Thoracic aorta (tissue), 2 donors: ENCODE measurements at places on chromosomes 12 and 14. TPM values are rescaled to one million over a fixed set of nuclear protein-coding genes. Genes with fewer than 3 reads are reported as not detected.

B4GALNT1 gene
- total RNA-seq = 11.0 TPM

GZMB gene
- 0.78 TPM for total RNA-seq

C3AR1 gene
- 21.2 TPM for total RNA-seq

PIANP gene
- 4.2 TPM for total RNA-seq

PXN gene
- total RNA-seq = 105 TPM

SUOX gene
- 20.6 TPM for total RNA-seq

MMP17 gene
- total RNA-seq = 12.1 TPM

ACRBP gene
- 9.1 TPM for total RNA-seq

ARHGEF40 gene
- 61.7 TPM for total RNA-seq

AMHR2 gene
- not detected for total RNA-seq

PPP2R5E gene
- total RNA-seq = 25.5 TPM

SLC25A47 gene
- total RNA-seq = not detected

DNA sequence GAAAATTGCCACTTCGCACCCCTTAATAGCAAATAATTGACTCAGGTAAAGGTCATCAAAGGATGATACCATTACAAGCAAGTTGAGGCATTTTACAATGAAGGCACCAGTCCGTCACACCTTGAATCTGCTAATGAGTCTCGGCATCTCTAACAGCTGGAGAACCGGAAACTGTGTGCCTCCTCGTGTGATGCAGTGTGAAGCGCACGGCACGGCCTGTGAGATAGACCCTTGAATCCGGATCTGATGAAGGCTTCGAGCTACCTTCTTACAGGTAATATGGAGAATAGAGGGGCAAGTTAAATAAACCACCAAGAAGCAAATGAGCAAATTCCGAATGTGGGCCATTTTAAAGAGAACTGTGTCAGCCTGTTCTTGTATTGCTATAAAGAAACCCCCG, 19.8 kb upstream of the TUBA1A start:
- H3K4me3 ChIP-seq = no peak overlapping the region
- no peak for DNase-seq
- H3K27ac ChIP-seq = no peak overlapping the region
- no peaks in the 10 kb centered on the region for H3K27me3 ChIP-seq
- H3K4me1 ChIP-seq = no peaks in the 10 kb centered on the region

DNA sequence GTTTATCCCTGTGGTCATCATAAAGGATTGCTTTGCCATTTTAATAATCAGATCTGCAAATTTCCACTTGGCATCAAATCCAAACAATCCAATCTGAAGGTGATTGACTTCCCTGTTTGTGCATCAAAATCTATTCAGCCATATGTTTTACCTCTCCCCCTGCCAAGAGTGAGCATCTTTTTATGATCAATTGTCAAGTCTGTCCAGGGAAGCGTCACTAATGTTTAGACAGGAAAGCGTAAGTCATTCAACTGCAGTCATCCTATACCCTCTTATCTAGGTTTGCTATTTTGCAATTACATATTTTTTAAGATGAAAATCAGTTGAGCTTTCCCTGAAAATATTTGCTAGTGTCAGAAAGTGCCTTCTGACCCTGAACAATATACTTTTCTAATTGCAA, 1224.1 kb upstream of the SEL1L start:
- H3K36me3 ChIP-seq = no peaks in the 10 kb centered on the region
- H3K4me1 ChIP-seq = no peaks in the 10 kb centered on the region
- H3K27ac ChIP-seq = no peak overlapping the region
- no peak overlapping the region for H3K4me3 ChIP-seq

- H3K36me3 ChIP-seq = no peaks in the 10 kb centered on the region
- H3K27me3 ChIP-seq = no peaks in the 10 kb centered on the region
- peaks cover 16% of the 10 kb centered on the region for H3K4me1 ChIP-seq
- no peak overlapping the region for H3K27ac ChIP-seq
Measured at GRCh38 chr12:58309806-58310205, 368.4 kb downstream of the ATP23 start.

- H3K36me3 ChIP-seq = no peaks in the 10 kb centered on the region
- DNase-seq = no peak
- no peaks in the 10 kb centered on the region for H3K4me1 ChIP-seq
- no peaks in the 10 kb centered on the region for H3K27me3 ChIP-seq
- no peak overlapping the region for H3K4me3 ChIP-seq
- H3K27ac ChIP-seq = no peak overlapping the region
Measured at GRCh38 chr12:84856156-84856900, 56.3 kb downstream of the SLC6A15 start.

GRCh38 chr12:115710104-115710564, 567.4 kb downstream of the MED13L start:
- H3K27me3 ChIP-seq = no peaks in the 10 kb centered on the region
- H3K27ac ChIP-seq = peak overlapping the region; percentile 34
- no peaks in the 10 kb centered on the region for H3K36me3 ChIP-seq

- no peak overlapping the region for H3K27ac ChIP-seq
- H3K4me1 ChIP-seq = no peaks in the 10 kb centered on the region
- no peak overlapping the region for H3K4me3 ChIP-seq
- no peaks in the 10 kb centered on the region for H3K36me3 ChIP-seq
Measured at GRCh38 chr12:48875944-48876515, 10.4 kb upstream of the RND1 start.

DNA sequence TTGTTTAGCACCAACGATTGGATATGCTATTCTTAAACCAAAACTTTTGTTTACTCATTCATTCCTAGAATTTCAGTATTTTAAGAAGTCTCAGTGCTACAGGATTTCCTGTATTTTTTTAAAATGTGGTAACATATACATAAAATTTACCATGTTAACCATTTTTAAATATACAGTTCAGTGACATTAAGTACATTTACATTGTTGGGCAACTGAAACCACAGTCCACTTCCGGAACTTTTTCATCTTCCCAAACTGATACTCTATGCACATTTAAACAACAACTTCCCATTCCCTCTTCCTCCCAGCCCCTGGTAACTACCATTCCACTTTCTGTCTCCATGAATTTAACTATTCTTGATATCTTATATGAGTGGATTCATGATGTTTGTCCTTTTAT, 30.3 kb downstream of the PDE3A start:
- no peak for DNase-seq
- peaks cover 18% of the 10 kb centered on the region for H3K4me1 ChIP-seq
- no peaks in the 10 kb centered on the region for H3K27me3 ChIP-seq
- no peak overlapping the region for H3K4me3 ChIP-seq
- no peak overlapping the region for H3K27ac ChIP-seq
- H3K36me3 ChIP-seq = no peaks in the 10 kb centered on the region

GRCh38 chr12:67482751-67483661, 165.5 kb upstream of the DYRK2 start:
- H3K4me1 ChIP-seq = no peaks in the 10 kb centered on the region
- H3K4me3 ChIP-seq = no peak overlapping the region
- no peak overlapping the region for H3K27ac ChIP-seq

- H3K36me3 ChIP-seq = peaks cover 13% of the 10 kb centered on the region
- H3K4me1 ChIP-seq = peaks cover 15% of the 10 kb centered on the region
- H3K27me3 ChIP-seq = no peaks in the 10 kb centered on the region
- H3K4me3 ChIP-seq = peak overlapping the region; percentile 66
- H3K27ac ChIP-seq = no peak overlapping the region
- DNase-seq = no peak
Measured at GRCh38 chr12:57620936-57621496, 9.8 kb downstream of the ARHGEF25 start.

DNA sequence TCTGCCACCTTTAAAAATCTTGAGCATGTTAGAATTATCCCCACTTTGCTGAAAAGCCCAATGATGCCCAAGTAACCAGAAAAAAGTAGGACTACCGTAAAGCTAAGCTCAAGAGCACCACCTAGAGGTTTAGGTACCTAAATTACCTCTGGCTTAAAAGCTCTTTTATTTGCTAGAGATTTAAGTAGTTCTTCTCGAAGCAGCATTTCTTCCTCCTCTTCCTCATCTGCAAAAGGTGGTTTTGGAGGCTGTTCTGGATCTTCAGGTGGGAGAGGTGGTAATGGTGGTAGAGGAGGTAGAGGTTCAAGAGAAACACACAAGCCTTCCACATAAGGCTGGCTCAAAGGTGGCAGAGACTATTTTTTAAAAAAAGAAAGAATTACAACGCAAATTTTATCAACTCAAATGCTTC, 26.9 kb downstream of the ZFC3H1 start:
- H3K4me1 ChIP-seq = peaks cover 11% of the 10 kb centered on the region
- H3K4me3 ChIP-seq = no peak overlapping the region

GRCh38 chr12:114974826-114975639, 291.1 kb upstream of the TBX3 start:
- H3K36me3 ChIP-seq = no peaks in the 10 kb centered on the region
- no peak overlapping the region for H3K27ac ChIP-seq
- no peak overlapping the region for H3K4me3 ChIP-seq
- no peaks in the 10 kb centered on the region for H3K4me1 ChIP-seq

GRCh38 chr12:32036477-32037263, 70.0 kb upstream of the BICD1 start:
- no peaks in the 10 kb centered on the region for H3K27me3 ChIP-seq
- no peak overlapping the region for H3K27ac ChIP-seq
- peaks cover 5% of the 10 kb centered on the region for H3K4me1 ChIP-seq
- no peaks in the 10 kb centered on the region for H3K36me3 ChIP-seq
- H3K4me3 ChIP-seq = no peak overlapping the region

GRCh38 chr12:12365446-12365802, 8.5 kb downstream of the BORCS5 start:
- no peaks in the 10 kb centered on the region for H3K36me3 ChIP-seq
- H3K27ac ChIP-seq = peak overlapping the region; percentile 63
- H3K4me3 ChIP-seq = no peak overlapping the region
- peaks cover 29% of the 10 kb centered on the region for H3K4me1 ChIP-seq
- H3K27me3 ChIP-seq = no peaks in the 10 kb centered on the region

GRCh38 chr12:75087654-75088053, 122.0 kb downstream of the KCNC2 start:
- H3K36me3 ChIP-seq = no peaks in the 10 kb centered on the region
- DNase-seq = no peak
- no peaks in the 10 kb centered on the region for H3K4me1 ChIP-seq
- no peak overlapping the region for H3K27ac ChIP-seq

GRCh38 chr12:52675301-52675701, 4.9 kb downstream of the KRT1 start:
- H3K36me3 ChIP-seq = no peaks in the 10 kb centered on the region
- H3K4me1 ChIP-seq = no peaks in the 10 kb centered on the region
- no peaks in the 10 kb centered on the region for H3K27me3 ChIP-seq
- H3K27ac ChIP-seq = no peak overlapping the region
- no peak overlapping the region for H3K4me3 ChIP-seq

DNA sequence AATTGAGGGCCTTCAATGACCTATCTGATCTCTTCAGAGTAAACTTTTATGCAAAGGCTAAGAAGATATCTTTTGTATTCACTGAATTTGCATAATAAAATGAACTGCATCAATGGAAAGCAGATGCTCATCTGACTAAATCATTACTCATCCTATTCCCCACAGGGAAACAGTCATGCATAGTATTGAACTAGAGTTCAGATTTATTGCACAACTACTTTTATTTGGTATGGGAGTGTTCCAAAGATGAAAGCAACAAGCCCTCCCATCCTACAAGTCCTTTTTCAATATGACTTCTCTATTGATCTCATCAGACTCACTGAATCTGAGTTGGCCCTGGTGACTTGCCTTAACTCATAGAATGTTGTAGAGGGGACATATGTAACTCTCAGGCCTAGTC, 159.8 kb downstream of the KITLG start:
- no peaks in the 10 kb centered on the region for H3K4me1 ChIP-seq
- no peak overlapping the region for H3K4me3 ChIP-seq
- H3K36me3 ChIP-seq = no peaks in the 10 kb centered on the region
- no peak overlapping the region for H3K27ac ChIP-seq

DNA sequence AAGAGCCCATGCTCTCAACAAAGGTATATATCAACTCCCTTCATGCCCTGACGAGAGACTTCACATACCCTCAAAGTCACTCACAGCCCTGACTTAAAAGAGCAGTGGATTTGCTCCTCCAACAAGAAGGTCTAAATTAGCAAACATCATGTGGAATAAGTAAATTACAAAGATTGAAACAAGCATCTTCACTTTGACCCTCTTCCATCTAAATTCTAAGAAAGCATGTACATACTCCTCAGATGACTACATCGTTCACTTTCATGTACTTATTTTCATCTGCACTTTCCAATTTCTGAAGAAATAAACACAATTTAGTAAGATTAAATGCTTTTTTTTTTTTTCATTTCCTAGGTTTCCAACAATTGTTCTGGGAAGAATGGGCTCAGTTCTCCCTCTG, 38.6 kb upstream of the KRR1 start:
- H3K27ac ChIP-seq = no peak overlapping the region
- H3K36me3 ChIP-seq = no peaks in the 10 kb centered on the region
- DNase-seq = no peak
- peaks cover 6% of the 10 kb centered on the region for H3K4me1 ChIP-seq
- H3K27me3 ChIP-seq = no peaks in the 10 kb centered on the region

- no peak for DNase-seq
- no peaks in the 10 kb centered on the region for H3K4me1 ChIP-seq
- H3K27me3 ChIP-seq = no peaks in the 10 kb centered on the region
- no peaks in the 10 kb centered on the region for H3K36me3 ChIP-seq
- no peak overlapping the region for H3K4me3 ChIP-seq
Measured at GRCh38 chr12:51225771-51226170, 7.9 kb upstream of the POU6F1 start.

GRCh38 chr14:22002860-22003284, 329.3 kb upstream of the OR4E1 start:
- no peak overlapping the region for H3K4me3 ChIP-seq
- no peak overlapping the region for H3K27ac ChIP-seq
- no peaks in the 10 kb centered on the region for H3K36me3 ChIP-seq

DNA sequence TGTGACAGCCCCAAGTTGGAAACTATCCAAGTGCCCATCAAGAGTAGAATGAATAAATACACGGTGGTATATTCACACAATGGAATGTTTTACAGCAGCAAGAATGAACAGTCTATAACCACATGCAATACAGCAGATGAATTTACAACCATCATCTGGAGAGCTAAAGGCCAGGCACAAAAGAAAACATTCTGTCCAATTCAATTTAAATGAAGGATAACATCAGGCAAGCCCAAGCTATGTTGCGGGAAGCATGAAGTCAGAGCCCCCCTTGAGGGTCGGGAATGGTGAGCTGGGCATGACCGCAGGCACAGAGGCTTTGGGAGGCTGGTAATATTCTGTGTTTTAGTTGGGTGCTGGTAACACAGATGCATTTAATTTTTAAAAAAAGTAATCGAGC, 76.0 kb downstream of the SYNE3 start:
- H3K27me3 ChIP-seq = no peaks in the 10 kb centered on the region
- no peak overlapping the region for H3K27ac ChIP-seq
- H3K4me1 ChIP-seq = peaks cover 9% of the 10 kb centered on the region
- H3K4me3 ChIP-seq = no peak overlapping the region
